ENCODE measurements at places on chromosomes 4 and X.

DNA sequence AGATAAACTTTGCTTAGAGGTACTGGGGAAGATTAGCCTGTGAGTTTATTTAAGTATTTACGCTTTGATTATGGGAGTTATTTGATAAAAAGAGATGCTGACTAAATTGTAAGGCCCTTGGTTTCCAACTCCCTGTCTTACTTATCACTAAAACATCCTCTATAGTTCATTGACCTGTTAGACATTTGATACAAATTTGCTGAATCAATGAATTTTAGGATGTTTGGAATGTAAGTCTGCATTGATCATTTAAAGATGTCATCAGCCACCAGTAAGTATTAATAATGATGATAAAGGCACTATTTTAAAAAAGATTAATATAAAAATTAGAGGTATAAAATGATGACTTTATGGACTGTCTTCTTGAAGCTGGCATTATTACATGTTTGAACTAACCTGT lies 340.6 kb downstream of the SPRY1 start:
- no peak for DNase-seq

DNA sequence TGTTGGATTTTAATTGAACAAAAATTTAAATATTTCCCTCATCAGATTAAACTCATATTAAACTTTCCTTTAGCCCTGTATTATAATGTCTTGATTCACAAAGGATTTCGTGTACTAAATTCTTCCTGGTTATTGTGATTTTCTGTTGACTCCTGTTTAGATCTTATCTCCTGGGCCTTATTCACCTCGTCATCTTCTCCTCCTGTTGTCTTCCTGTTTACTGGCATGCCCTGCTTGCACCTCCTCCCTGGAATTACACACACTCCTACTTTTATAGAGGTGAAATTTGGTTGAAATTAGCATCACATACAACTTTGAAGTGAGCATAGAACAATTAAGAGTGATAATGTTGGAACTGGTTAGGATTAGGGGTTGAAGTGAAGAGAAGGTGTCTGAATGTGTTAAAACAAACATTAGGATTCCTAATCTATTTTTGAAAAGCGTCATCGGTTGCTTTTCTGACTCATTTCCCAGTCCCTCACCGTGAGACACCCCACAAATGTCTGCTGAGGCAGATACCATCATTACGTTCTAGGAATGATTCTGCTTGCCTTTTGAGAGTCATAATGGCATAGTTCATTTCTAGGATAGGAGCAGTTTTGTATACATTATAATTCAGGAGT lies 32.5 kb downstream of the TLL1 start:
- no peak for DNase-seq

GRCh38 chr4:74038425-74039314 lies at the start of gene CXCL3:
Gene CXCL3, minus strand, starts transcription at chr4:74038689. Its CDS starts 78 bp downstream, at chr4:74038611.
- peak; percentile 60 for DNase-seq

- no peak for DNase-seq
Measured at GRCh38 chr4:35970366-35970960, 273.9 kb downstream of the ARAP2 start.

- peak; percentile 2 for DNase-seq
Measured at GRCh38 chrX:101078716-101079598, at the start of gene TMEM35A. Gene TMEM35A, plus strand, starts transcription at chrX:101078879. Its CDS starts 124 bp downstream, at chrX:101079003.

DNA sequence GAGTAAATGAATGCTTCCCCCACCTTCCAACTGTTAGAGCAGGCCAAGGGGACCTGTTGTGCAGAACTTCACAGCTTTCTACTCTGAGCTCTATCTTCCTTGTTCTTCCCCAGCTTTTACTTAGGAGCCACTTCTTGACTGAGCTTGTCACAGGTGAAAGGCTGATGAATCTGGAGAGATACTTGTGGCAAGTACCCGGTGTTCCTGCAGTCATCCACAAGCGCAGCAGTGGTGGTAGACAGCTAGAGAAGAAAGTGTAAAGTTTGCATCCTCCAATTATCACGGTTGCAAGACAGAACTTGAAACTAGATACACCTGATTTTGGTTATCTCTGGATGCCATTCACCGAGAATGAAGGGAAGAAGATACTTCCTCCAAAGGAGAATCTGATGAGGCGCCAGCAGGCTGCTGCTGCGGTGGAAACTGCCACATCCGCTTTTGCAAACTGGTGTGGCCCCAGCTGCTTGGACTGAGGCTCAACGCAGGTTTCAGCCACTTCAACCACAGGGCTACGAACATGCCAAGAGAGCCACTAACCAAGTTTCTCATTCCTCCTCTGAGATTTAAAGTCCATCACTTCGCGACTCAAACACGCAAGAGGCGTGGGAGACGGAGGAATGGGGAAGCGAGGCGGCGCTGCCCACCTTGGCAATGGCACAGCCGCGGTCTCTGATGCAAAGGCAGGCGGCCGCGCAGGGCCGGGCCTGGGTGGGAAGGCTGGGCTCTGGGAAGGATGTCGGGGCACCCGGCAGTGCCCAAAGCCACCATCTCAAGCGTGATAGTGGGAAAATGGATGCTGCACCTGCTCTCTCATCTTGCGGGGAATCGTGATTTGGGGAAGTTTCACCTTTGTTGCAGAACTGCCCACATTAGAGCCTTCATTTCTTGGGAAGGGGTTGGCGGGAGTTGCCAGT lies 1.3 kb upstream of the FHIP1A start:
- DNase-seq, result no peak

DNA sequence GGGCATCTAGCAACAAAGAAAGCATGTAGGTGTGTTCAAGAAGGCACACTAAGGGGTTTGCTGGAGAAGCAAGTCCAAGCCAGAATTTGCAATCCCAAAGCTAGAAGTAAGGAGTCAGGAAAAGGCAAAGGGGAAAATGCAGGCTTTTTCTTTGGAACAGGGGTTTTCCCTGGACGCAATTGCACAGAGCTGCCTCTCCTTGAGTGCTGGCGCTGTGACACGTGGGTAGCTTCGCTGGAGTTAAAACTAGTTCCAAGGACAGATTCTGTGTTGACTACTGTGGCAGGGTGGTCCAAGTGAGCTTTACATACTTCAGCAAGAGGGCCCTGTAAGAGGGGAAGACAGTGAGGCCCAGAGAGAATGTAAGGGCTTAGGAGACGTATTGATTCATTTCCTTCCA lies 277.1 kb downstream of the ADGRA3 start:
- no peak for DNase-seq

DNA sequence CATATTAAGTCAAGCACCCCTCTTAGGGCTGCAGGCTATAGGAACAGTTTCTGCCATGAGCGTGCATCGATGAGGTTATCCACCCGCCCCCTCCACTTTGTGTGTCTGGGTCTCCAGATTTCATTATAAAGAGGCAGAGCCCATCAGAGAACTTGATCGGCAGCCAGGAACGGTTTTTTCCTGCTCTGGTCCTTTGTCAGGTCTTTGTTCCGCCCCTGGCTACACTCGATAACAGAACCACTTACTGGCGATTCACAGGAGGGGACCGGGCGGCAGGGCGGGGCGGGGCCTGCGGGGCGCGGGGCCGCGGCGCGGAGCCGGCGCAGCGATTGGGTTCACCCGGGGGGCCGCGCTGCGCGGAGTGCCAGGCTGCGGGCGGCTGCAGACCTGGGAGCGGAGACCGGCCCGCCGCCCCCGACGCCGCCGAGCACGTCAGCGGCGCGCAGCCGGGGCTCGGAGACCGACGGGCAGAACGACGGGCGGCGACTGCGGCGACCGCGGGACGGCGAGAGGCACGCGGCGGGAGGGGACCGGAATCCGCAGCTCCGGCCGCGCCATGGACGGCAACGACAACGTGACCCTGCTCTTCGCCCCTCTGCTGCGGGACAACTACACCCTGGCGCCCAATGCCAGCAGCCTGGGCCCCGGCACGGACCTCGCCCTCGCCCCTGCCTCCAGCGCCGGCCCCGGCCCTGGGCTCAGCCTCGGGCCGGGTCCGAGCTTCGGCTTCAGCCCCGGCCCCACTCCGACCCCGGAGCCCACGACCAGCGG lies at the start of gene SLC10A4:
Gene SLC10A4, plus strand, starts transcription at position 338 of the 771 bp plus-strand sequence. Its CDS starts 219 bp downstream, at position 557.
- DNase-seq, result peak; percentile 41

- DNase-seq, result no peak
Measured at GRCh38 chrX:75596178-75596577, 73.3 kb upstream of the ZDHHC15 start.

DNA sequence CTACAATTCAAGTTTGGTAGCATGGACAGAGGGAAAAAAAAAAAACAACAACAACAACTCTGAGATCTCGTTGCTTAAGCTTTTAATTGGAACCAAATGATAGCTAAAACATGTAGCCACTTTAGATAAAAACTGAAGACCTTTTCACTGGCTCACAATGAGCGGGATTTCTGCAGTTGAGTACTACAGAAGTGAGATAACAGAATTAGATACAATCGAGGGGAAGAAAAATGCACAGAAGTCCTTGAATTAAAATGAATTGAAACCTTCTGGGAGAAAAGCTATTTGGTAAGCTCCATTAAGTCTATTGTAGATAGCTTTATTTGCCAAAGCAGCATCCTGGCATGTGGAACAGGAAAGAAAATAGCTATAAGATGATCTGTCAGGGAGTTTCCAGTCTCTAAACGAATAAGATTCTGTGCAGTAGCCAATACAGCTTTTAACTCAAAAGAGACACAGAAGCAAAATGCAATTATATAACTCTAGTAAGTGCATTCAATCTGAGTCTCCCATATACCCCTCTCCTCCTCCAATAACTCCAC lies 248.5 kb downstream of the ENOX2 start:
- DNase-seq, result no peak

DNA sequence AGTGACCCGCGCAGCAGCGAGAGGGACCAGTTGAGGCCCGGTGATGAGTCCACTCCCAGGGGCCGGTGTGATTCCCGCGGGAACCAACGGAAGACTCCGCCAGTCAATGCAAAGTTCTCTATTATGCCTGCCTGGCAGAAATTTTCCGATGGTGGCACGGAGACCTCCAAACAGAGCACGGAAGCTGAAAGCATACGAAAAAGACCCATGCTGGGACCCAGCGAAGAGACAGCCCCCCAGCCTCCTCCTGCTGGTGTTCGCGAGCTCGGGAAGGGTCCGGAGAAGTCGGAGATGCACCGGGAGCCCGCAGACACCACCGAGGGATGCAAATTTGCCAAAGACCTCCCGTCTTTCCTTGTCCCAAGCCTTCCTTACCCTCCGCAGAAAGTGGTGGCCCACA lies 71.7 kb downstream of the AASDH start:
- DNase-seq, result no peak

DNA sequence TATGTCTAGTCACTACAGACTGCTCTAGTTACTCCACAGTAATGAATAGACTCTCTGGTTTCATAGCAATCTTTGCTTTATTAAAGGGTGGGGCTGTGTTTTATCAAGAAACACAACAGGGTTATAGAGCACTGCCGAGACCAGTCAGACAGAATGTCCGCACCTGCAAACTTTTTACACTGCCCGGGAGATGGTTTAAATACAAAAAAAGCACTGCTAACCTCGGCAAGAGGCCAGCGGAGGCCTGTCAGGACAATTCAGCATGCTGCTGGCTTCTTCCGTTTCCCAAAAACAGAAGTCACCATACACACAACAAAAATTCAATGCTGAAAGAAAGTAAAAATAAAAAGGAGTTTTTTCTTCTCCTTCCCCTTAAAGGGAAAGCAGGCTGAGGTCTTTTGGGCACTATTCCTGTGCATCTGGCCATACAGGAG lies 67.4 kb downstream of the IRF2 start:
- no peak for DNase-seq
